ENCODE measurements at places on chromosomes 5 and 9.

DNA sequence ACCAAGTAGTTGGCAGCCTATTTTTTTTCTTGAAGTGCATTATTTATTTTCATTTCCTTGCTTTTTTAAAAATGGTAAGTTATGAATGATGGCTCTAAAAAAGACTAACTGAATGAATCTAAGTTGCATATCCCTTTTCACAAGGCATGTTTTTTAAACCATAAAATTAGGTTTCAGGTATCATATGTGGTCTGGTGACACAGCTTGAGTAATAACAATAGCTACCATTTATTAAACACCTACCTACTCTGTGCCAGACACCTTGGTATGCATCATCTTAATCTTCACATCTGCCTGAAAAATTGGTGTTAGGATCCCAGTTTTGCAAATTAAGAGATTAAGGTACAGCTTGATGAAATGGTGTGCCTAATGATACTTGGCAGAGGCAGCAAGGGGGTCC is 4.3 kb upstream of the GABBR2 start:
- no peak for DNase-seq

DNA sequence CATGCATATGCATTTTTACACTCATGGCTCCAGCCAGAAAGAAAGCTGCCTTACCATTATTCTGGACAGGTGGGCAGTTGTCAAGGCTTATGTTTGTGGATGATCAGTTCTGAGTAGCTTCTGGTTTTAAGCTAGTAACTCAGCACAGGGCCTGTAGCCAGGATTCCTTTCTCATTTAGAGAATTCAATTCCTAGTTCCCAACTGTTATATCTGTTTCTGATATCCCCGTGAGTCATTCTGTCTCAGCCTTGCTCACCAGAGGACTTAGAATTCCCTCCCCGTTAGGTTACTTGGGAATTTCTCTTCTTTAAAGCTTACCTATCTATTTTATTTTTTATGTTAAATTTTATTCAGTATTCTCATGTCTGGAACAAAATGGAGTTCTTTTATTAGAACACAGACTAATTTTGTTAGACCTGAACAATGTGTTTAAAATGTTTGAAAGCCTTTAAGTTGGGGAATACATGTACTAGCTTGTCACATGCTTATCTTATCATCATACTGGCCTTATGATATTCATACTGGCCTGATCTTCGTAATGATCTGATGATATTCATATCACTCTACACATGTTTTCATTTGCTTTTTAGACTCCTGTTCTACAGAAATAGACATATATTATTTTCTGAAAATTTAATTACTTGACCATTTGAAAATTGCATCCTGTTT is 47.1 kb downstream of the CAST start:
- no peak for DNase-seq

- DNase-seq, result no peak
These were observed 16.3 kb upstream of the PPP2CA start for GRCh38 chr5:134242146-134242545.

- no peak for DNase-seq
These were observed 596.1 kb downstream of the IRX1 start for GRCh38 chr5:4191703-4192102.

- DNase-seq, result no peak
These were observed 5.3 kb upstream of the SUSD1 start for GRCh38 chr9:112180387-112180881.

- peak; percentile 89 for DNase-seq
These were observed 644 bp downstream of the BRD3 start for GRCh38 chr9:134066913-134067851.

DNA sequence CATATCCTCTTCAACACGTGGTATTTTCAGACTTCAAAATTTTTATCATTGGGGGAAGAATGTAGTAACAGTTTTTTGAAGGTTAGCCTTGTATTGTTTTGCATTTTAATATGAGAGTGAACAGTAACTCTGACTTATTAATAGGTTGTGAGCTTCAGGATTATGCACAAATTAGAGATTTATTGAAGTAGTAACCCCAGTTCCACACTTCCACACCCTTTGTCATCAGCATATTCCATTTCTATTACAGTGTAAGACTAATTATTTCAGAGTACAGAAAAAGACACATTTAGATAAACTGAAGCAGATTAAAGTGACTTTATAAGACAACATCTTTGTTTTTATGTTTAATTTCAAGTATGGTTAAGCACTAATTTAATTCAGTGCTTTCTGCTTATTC is 105.7 kb downstream of the CDC42SE2 start:
- no peak for DNase-seq

DNA sequence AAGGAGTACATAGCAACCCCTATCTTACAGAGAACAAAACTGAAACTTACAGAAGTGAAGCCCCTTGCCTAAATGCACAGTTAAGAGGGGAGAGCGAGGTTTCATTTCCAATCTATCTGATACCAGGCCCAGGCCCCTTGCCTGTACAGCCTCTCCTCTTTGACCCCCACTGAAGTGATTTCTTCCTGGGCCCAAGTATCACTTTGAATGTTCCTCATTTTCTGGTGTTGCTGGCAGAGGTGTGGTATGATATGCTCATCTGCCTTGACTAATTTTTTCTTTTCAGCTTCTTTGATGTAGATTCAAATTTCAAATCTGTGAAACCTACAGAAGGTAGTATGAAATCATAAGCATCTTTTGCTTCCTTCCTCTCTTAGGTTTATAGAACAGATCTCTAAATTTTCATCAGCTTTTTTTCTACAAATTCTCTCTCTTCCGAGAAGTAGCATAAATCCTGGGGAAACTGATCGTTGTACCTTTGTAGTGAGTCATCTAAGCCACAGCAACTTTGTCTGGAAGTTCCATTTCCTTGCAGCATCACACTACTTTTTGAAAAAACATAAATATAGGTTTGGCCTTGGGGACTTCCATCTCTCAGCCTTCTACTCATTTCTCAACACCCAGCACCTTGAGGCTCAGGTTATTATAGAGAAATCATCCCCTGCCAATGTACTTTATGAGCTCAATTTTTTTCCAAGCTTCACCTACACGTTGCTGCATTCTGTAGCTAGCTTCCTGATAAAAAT is 402.4 kb upstream of the PTGER4 start:
- no peak for DNase-seq

DNA sequence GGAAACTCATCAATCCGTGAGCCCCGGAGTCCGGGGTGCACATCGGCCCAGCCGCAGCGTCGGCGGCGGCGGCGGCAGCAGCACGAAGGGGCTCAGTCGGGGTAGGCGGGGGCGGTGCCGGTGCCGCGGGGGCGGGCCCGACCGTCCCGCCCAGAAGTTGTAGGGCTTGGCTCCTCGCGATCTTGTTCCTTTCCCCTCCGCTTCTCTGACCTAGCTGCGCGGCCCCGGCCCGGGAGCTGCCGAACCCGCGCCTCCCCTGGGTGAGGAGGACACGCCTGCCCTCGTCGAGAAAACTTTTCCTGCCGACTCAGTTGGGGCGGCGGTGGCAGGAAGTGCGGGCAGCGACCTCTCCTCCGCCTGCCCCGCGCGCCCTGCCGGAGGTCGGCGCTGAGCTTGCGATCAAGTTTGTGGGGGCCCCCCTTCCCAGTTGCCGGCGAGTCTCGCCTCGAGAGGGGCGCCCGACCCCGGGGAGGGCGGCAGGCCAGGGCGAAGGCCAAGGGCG is at the start of gene MAN2A1:
TSS of gene MAN2A1 (plus strand) at position 188 of the 502 bp plus-strand sequence. CDS start 491 bp downstream, outside the sequence.
- DNase-seq, result no peak

- no peak for DNase-seq
These were observed 43.1 kb downstream of the NDFIP1 start for GRCh38 chr5:142151436-142152383.

DNA sequence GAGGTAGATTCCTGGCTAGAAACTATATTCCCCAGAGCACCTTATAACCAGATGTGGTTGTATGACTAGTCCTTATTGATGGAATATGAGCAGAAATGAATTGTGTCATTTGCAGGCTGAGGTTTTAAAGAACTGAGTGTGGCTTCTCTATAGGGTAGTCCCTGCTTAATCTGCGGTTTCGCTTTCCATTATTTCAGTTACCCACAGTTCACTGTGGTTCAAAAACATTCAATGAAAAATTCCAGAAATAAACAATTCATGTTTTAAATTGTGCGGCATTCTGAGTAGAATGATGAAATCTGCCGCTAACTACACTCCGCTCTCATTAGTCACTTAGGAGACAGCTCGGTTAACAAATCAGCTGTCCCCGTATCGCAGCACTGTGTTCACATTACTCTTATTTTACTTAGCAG is 65.1 kb downstream of the ANKRD55 start:
- no peak for DNase-seq

DNA sequence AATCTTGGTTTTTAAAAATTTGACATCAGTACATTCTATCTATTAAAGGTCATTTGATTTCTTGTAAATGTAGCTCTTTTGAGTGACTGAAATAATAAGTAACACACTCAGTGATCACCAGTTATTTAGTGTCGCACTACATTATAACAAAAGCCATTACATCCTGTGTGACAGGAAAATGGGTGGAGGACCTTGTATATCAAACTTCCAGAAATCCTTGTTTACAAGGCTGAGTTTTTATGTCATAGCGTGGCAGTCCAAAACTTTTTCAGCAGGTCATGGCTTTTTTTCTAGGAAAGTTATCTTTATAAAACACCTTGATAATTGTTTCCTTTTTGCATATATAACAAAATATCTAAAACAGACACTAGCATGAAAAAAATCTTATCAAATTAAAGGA is 14.4 kb upstream of the ITGA1 start:
- DNase-seq, result no peak

GRCh38 chr5:180596115-180596667 is 4.9 kb upstream of the SCGB3A1 start:
- DNase-seq, result no peak

DNA sequence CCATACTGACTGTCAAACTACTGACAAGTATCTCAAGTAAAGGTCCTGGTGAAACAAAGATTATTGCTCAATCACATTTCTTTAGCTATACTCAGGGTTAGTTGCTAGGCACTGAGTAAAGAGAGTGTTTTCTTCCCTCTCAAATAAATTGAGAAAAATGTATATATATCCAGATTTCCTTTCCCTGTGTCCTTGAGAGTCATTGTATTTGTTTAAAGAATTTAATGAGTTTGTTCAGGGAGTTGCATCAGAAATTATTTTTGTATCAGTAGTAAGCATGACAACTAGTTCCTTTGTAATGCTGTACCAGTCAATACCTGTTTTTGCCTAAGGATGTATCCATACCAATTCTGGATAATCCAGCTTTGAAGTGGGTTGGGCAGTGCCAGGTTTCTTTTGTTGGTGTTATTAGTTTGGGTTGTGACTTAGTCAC is 3.2 kb upstream of the ANKHD1 start:
- no peak for DNase-seq

- DNase-seq, result no peak
These were observed 466.6 kb upstream of the DAB2 start for GRCh38 chr5:39891376-39891775.

- no peak for DNase-seq
These were observed 36.9 kb downstream of the LMX1B start for GRCh38 chr9:126650404-126651341.

- no peak for DNase-seq
These were observed 45.3 kb downstream of the INSL6 start for GRCh38 chr9:5140151-5140550.

- DNase-seq, result no peak
These were observed 9.3 kb upstream of the ANKDD1B start for GRCh38 chr5:75601996-75602395.

- DNase-seq, result no peak
These were observed 195.7 kb upstream of the TUT7 start for GRCh38 chr9:86549920-86550319.

GRCh38 chr9:16514131-16514530 is 356.3 kb downstream of the BNC2 start:
- no peak for DNase-seq

- no peak for DNase-seq
These were observed 565.5 kb upstream of the DMAC1 start for GRCh38 chr9:8365029-8365428.

GRCh38 chr5:18771097-18771610 is 1136.9 kb downstream of the TAF11L14 start:
- DNase-seq, result no peak

DNA sequence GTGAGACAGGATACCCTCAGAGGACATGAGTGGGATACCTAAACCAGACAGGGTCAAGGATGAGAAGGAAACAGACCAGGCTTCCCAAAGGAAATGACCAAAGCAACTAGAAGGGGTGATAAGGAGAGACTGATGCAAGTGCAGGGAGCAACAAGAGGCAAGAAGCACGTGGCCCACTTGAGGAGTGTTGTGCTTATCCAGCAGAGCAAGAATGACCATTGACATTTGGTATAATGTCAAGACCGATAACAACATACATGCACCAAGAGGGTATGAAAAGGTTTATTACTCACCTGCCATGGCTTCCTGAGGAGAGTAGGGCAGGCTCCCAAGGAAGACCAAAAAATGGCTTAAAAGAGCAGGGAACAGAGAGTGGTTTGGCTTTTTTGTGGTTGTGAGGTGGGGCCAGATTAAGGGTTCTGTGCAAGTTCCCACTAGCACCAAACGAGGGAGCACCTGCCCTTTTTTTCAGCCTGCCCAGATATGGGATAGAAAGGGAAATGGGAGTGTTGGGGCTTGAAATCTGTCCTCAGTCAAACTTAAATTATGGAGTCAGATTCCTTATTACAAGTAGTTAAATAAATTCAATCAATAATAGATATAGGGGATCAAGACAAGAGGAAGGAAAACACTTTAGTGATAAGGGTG is 513.6 kb downstream of the RASEF start:
- DNase-seq, result no peak

DNA sequence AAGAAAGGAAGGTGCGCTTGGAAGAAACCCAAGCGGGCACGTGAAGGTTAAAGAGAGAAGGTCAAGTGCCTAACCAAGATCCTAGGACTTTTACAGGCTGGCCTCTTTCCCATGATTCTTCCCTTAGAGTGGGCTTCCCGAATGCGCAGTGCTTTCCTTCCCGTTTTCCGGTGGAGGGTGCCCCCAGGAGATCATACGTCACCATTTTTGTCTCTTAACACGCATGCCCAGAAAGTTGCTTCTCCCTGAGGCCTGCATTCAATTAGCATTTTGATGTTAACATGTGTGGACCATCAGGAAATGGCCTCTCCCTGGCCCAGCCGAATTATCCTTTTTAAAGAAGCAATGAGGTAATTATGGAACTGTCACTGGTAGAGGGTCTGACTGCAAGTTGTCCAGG is 1.9 kb upstream of the RUSC2 start:
- DNase-seq, result no peak

DNA sequence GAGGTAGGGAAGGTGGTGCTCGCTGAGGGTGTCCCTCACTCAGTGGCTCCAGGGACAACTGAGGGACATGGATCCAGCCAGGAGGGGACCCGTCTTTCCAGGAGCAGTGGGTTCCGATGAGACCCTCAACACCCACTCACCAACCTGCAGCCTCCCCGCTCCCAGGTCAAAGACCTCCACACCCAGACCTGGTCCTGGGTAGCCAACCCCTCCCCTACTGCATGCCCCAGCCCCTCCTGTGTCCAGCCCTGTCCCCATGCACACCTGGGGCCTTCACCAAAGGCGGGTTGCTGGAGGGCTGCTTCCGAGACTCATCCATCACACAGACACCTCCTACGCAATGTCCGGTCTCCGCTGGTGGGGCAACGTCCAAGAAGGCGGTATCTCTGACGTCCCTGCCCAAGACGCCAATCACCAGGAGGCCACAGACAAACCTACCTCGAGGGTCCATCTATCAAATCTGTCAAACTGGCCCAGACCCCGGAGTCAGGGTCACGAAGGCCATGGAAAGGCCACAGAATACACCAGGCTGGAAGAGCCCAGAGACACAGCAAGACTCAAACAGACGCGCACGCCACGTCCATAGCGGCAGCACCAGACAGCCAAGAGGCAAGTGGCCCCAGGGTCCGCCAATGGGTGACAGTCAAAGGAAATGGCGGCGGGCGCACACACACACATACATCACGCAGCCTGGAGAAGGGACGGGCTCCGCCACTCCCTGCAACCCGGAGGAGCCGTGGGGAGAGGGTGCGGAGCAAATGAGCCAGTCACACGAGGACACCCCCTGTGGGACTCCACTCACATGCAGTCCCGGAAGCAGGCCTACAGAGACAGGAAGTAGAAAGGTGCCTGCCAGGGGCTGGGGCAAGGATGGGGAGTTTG is 10.8 kb downstream of the NACC2 start:
- DNase-seq, result no peak

Measured in spleen (tissue), 13 donors.